ENCODE measurements at places on chromosomes 1 and 21.

DNA sequence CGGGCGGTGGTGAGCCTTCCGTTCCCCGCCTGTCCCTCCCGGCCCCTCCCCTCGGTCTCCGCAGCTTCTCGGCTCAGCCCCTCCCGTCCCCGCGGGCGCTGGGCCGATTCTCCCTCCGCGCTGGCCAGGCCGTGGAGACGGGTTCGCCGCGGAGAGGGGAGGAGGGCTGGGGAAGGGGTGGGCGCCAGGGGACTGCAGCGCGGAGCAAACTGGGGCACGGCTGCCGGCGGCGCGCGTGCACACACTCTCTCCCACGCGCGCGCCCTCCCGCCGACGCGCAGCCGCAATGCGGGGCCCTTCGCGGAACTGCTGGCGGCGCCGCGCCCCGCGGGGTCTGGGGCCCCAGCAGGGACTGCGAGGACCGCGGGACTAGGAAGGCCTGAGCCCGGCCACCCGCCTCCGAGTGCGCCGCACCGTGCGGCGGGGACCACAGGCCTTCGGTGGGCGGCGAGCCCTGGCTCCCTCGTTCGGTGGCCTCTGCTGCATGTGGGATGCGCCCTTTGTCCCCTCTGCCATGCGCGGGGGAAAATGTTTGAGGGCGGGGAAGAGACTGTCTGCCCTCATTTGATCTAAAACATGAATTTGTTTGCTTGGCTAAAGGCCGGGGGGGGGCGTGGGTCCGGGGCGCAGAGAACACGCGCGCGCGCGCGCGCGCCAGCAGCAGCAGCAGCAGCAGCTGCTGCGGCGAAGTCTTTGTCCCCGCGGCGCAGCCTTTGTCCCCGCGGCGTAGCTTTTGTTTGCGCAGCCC is 90.7 kb upstream of the VAMP3 start:
- no peak for DNase-seq

DNA sequence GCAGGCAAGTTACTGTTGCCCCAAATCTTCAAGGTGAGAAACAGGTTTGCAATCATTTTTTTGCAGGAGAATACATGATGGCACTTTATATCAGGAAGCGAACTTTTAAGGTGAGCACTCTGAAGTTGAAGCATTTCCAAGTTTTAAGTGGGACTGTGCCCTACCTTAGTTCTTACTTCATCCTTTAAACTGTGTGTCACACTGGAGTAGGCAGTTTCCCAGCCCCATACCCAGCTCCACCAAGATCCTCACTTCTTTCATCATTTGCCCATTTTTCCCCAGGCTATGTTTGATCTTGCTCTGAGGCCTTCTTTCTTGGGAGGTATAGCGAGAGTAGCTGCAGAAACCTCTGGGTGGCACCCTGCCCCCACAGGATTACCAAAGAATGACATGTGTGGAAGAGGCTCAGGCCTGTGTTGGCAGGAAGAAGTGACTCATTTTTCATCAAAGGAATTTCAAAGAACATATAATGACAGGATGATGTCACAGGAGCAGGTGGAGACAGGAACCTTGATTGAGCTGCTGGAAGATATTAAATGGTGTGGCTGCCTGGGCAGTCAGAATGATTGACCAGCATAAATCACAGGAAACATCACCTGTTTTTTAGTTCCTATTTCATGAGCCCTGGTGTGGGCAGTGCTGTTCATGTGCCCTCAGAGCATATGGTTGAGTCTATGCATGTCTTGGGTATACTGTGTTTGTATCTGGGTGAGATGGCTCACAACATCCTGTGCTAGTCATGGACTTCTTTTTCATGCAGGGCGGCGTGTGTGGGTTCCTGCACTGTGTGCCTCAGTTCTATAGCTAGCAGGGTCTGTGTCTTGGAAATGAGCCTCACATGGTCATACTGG is 20.8 kb upstream of the MACF1 start:
- DNase-seq: peak; percentile 59

DNA sequence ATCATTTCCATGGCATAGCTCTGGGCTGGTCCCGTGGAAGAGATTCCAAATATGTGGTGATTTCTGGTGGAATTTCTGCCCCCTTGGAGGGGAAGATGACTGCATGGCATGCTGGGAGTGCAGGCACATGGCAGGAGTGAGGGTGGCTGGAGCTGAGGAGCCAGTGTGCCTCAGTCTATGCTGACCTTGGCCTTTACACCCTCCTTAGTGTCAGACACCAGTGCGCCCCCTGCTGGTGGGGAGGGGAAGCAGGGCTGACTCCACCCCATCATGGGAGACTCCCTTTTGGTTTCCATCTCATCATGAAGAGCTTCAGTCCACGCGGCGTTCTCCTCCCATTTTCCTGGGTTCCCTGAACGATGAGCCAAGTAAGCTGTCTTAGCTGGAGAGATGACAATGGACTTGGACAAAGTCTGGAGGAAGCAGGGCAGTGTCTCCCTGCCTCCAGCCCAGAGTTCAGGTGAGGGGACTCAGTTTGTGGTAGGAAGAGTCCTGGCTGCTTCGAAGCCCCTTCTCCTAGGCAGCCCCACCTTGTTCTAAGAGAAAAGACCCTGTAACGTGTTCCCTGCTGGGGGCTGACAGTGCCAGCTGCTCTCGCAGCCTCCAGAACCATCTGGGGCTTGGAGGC is 10.3 kb downstream of the ALX3 start:
- DNase-seq: peak; percentile 20

DNA sequence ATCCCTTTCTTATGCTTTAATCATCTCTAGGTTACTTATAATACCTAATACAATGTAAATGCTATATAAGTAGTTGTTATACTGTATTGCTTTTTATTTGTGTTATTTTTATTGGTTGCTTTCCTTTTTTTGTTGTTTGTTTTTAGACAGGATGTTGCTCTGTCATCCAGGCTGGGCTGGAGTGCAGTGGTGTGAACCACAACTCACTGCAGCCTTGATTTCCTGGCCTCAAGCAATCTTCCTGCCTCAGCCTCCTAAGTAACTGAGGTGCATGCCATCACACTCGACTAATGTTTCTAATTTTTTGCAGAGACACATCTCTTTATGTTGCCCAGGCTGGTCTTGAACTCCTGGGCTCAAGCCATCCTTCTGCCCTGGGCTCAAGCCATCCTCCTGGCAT is 26.9 kb downstream of the KRTAP19-8 start:
- no peak for DNase-seq

- no peak for DNase-seq
These were observed 259.1 kb downstream of the CACNA1E start for GRCh38 chr1:181742426-181742825.

DNA sequence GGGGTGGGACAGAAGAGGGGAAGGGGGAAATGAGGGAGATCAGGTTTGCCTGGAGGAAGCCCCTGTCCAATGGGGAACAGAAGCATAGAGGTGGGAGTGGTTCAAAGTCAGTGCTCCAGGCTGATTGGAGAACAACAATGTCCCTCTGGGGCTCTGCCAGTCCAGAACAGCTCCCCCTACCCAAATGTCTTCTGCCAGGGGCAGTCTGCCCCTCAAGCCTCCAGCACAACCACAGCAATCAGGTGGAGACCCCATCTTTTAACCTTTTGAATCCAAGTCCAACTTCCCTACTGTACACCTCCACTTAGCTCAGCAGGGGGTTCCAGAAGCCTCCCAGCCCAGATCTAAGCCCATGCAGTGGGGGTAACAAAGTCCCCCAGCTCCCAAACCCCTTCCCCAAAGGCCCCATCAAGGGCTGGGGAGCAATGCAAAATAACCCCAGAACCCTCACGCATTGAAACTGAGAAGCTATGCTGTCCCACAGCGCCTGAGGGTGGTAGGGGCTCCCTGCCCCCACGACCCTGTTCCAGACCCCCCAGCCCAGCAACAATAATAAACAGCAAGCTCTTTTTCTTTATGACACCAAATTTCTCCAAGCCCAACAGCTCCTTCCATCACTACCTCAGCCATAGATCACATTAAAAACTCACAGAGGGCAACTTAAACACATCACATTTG is 3.3 kb downstream of the AHDC1 start:
- DNase-seq: no peak

DNA sequence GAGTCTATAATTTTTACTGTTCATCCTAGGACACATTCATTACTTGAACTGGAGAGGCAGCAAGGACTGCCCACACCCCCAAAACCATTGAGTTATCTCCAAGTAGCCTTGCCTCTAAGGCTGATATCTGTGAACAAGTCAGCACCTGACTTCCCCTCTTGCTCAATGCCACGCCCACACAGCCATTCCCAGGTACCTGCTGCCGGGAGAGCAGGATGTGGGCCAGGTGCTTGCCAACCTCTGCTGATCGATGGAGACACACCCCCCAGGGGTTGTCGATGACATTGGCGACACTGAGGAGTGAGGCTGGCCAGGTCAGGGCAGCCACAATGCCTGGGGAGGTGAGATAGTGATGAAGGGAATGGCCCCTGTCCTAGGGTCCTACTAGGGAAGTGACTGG is 60.1 kb downstream of the TMCO4 start:
- no peak for DNase-seq

GRCh38 chr1:44262816-44263567 is 49.7 kb downstream of the DMAP1 start:
- DNase-seq: no peak

- no peak for DNase-seq
These were observed 13.3 kb upstream of the SPOCD1 start for GRCh38 chr1:31828926-31829690.

GRCh38 chr21:26280775-26281174 is 110.2 kb upstream of the APP start:
- DNase-seq: no peak

- peak; percentile 82 for DNase-seq
These were observed 12.6 kb downstream of the FLG2 start for GRCh38 chr1:152347116-152347728.

DNA sequence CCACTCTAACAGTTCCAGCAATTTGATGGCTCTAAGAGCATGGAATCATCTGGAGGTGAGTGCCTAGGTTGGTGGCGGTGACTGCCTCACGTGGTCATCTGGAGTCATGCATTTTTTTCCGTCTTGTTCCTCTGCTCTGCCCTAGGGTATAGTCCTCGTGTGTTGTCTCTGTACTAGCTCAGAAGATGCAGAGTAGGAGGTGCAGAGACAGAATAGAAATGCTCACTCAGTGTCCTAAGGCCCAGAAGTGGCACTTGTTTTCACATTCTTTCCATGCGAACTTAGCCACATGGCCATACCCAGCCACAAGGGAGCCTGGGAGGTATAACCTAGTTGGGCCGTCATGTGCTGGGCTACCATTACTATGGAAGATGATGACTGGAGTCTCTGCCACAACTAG is 30.3 kb downstream of the DYRK1A start:
- no peak for DNase-seq

GRCh38 chr1:179016706-179017382 is 8.8 kb upstream of the FAM20B start:
- DNase-seq: peak; percentile 95

GRCh38 chr1:53678507-53678906 is 60.5 kb downstream of the GLIS1 start:
- DNase-seq: no peak

GRCh38 chr1:30375156-30375555 is 348.2 kb downstream of the MATN1 start:
- no peak for DNase-seq

GRCh38 chr1:24155011-24155782 is 12.3 kb upstream of the IL22RA1 start:
- DNase-seq: no peak

- DNase-seq: no peak
These were observed 24.2 kb downstream of the ZZZ3 start for GRCh38 chr1:77658271-77658670.

DNA sequence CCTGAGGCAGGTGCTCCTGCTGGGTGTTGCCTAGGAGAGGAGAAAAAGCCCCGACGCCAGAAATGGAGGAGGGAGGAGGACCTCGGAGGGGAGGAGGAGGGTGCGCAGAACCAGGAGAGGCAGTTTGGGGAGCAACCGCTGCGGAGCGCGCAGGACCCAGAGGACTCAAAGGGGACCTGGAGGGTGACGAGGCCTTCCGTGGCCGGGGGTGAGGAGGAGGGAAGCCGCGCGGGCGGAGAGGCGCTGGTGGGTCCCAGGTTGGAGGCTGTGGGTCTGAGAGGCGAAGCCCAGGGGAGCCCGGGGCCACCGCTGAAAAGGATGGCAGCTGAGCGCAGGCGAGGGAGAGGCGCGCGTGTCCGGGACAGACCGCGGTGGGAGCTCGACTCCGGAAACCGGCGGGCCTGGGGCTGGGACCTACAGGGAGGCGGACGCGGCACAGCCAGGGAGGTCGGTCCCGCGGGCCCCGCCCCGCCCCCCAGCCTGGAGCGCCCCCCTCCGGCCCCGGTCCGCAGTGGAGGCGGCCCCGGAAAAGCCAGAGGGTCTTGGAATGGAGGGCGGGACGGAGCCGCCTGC is 15.1 kb downstream of the RNF223 start:
- DNase-seq: no peak

- DNase-seq: no peak
These were observed 11.1 kb downstream of the HTR6 start for GRCh38 chr1:19675797-19676196.

- DNase-seq: no peak
These were observed 457 bp downstream of the TRAPPC3 start for GRCh38 chr1:36148821-36149236.

- no peak for DNase-seq
These were observed 14.3 kb upstream of the IFFO2 start for GRCh38 chr1:18970762-18971161.

- DNase-seq: no peak
These were observed 34.8 kb upstream of the AHCTF1 start for GRCh38 chr1:246966502-246966901.

DNA sequence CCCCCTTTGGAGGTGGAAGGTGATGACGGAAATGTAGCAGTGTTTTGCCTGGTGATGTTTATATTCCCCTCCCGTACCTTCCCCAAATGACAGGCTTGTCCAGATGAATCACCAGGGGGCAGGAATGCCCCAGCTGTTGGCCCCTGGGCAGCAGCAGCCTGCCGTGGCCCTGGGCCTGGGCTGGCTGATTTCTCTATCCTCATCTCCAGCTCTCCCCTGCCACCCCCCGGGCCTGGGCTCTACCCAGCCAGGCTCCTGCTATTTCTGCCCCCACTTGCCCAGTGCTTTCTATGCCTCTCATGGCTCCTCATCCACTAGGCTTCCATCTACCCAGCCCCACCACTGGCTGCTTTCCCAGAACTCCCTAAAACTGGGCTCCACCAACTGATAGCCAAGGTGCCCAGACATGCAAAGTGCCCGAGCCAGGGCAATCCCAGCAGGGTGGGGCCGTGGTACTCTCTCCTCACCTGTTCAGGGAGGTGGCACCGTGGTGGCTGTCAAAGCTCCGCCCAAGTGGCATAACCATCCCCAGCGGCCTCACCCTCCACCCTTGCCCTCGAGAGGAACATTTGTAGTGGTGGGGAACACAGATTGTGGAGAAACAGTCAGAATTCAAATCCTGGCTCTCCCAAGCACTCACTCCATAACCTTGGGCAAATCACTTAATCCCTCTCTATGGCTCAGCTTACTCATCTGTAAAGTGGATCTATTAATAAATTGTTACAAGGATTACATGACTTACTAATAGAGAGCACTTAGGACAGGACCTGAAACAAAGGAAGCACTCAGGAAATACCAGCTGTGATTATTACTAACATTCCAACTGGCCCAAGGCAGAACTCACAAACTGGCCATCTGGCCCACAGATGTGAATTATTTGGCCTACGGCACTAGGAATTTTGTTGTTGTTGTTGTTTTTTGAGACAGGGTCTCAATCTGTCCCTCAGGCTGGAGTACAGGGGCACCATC is 12.8 kb upstream of the ECE1 start:
- DNase-seq: no peak

- no peak for DNase-seq
These were observed 90.0 kb downstream of the GLUL start for GRCh38 chr1:182301467-182302198.

GRCh38 chr1:203187689-203188264 is 1.3 kb upstream of the CHI3L1 start:
- no peak for DNase-seq

Data from NCI-H460 (cell line).